CD4-positive, alpha-beta T cell treated with Interleukin-6 at 100 ng/mL for 8 hours (primary cell): ENCODE measurements at places on chromosomes 7 and 10.

GRCh38 chr7:55409482-55410225, 44.5 kb downstream of the LANCL2 start:
- no peak for DNase-seq

DNA sequence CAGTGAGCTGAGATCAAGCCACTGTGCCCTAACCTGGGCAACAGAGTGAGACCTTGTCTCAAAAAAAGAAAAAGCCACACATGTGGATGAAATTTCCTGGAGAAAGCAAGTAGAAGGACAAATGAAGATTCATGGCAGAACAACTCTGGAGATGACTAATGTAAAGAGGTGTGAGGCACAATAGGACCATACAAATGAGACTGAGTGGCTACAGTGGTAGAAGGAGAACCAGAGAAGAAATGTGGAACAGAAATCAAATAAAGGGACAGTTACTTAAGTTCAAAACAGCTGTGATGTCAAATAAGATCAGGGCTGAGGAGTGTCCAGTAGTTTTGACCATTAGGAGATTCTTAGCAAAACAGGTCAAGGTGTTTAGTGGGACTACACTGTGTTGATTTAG, 130.9 kb upstream of the CDK6 start:
- no peak for DNase-seq

DNA sequence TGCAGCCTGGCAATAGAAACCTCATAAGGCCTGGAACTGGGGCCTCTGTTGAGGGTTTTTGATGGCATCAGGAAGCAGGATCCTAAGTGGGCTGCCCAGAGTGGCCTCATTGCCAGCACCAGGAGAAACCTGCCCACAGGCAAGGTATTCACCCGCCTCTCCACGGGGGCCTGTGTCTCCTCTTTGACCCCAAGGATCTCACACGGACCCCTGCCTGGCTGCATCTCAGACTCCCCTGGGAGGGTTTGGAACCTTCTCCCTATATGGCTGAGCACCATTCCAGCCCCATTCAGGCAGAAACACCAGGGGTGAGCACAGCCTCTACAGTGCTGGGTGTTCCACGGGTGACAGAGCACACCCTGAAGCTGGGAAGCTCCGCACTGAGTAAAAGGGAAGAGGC, 14.6 kb upstream of the C10orf71 start:
- no peak for DNase-seq

DNA sequence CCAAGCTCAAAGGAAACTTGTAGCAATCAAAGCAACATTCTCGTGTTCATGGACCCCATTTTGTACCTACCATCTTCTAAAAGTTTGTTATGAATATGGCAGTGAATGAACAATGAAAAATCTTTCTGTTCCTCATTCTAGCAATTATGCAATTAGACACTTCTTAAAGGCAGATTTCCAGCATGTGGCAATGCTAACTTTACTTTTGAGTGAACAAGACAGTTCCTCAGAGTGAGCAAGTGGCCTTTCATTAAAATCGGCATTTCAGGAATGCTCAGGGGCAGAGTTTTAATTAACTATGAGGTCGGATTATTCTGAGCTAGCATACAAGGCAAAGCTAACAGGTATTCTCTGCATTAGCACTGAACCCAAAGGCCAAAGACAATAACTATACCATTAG, 48.4 kb upstream of the NFE2L3 start:
- no peak for DNase-seq

DNA sequence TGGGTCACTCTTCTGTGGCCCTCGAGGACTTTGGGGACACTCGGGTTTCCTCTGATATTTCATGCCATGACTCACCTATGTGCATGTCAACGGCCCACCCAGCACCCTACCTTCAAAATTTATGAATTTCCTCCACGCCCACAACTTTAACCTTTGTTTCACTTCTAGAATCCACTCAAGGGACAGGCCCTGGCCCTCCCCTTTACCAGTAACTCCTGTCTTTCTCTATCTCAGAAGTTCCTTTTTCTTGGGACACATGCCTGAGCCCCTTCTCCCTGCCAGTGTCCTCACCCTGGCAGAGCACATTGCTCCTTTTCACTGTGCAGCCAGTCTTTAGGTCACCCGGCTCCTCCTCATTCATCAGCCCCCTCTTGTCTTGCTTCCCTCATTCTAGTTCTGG, 282.5 kb upstream of the KLF6 start:
- DNase-seq = no peak

DNA sequence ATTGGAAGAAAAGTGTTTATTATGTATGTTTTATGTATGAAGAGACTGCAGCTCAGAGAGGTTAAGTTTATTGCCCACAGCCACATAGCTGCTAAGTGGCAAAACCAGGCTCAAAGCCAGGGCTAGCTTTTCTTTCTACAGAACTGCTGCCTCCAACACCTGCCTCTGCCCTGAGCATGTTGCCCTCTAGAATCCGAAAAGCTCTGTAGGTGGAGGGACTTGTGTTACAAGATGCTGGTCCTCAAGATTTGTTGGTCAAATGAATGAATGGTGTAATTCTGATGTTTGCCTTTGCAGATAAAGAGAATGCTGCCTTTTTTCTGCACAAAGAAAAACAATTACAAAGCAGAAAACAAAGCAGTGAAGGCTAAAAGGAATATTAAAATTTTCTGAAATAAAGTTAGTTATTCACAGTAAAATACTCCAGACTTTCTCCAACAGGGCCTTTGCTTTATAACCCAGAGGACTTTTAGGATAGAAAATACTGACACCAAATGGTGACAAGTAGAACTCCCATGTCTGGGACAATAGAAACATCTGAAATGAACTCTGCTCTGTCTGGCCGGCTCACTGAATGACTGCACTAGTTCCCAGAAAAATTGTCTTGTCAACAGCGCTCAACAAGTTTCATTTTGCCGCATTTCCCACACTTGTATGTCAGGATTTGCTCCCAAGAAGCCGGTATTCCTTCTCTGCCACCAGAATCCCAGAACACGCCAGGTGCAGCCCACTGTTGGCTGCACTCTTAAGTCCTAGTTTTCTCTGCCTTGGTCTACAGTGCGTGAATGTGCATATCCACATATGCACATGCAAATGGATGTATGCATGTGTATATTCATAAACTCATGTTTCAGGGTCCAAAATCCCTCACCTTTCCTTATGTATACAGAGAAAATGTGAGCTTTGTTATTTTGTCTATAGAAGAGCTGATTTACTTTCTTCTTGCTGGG, 11.0 kb upstream of the DNTT start:
- DNase-seq = peak; percentile 23

DNA sequence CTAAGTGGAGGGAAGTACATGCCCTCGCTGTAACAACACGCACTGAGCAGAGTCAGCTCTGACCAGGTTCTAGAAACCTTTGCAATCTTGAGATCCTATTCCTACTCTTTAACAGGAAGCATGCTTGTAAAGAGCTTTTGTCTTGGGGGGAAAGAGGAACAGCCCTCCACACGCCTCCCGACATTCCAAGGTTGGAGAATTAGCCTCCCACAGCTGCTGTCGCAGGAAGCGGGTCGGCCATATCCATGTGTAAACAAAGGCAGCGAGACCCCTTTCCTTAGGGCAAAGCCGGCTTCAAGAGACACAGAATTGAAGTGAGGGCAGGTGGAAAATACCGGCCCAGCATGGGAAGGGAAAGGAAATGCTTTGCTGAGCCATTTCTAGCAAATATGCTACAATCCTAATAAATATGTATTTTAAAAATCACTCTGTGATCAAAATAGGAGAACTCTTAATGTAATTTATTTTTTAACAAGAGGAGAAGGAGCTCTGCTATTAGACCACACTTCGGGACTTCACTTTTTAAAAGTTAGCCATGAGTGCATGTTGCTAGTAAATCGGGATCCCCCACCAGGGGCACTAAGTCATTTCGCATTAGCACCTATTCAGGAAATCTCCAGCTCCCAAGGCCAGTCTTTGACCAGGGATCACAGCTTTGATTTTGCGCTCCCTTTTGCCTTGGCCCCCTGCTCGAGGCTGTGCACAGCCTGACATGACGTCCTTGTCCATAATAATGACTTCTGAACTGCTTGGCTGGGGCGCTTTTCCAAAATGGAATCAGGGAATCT, 55.9 kb downstream of the FAM204A start:
- no peak for DNase-seq

DNA sequence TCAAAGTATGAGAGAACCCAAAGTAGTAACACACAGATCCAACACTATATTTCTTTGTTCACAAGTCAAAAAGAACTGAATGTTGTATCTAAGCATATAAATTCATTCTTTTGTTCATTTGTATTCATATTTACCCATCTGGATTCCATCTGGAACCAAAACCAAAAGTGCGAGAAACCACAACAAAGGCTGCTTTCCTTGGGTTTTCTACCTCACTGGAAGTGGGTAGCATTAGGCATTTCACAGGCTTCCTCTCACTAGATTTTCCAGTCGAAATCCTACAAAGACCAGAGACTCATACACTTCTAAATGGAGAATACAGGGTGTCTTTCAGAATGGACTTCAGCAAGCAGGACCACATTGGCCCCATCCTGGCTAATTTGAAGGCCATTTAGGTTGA, 109.8 kb upstream of the WNT16 start:
- no peak for DNase-seq

DNA sequence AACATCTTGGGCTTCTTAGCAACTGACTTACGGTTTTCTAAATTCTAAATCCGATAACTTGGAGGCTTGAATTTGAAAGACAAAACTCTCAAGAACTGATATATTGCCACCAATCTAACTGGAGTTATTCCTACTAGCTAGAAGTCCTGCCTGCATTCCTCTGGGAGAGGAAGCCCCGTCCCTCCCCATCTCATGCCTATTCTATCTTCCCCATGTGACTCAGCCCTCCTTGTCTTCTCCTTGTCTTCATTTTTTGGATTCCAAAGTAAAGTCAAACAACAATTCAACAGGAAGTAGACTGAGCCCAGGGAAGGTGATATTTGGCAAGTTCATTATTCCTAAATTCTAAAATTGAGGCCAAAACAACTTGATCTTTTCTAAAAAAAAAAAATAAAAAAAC, 587.7 kb downstream of the KCNMA1 start:
- no peak for DNase-seq

GRCh38 chr10:90130321-90131086, 429.1 kb downstream of the KIF20B start:
- no peak for DNase-seq

GRCh38 chr10:23368816-23369640, 24.4 kb upstream of the C10orf67 start:
- DNase-seq = peak; percentile 50

GRCh38 chr7:18901982-18902421, 215.4 kb downstream of the TWIST1 start:
- no peak for DNase-seq

GRCh38 chr10:85003083-85003482, 674.7 kb downstream of the CCSER2 start:
- no peak for DNase-seq

DNA sequence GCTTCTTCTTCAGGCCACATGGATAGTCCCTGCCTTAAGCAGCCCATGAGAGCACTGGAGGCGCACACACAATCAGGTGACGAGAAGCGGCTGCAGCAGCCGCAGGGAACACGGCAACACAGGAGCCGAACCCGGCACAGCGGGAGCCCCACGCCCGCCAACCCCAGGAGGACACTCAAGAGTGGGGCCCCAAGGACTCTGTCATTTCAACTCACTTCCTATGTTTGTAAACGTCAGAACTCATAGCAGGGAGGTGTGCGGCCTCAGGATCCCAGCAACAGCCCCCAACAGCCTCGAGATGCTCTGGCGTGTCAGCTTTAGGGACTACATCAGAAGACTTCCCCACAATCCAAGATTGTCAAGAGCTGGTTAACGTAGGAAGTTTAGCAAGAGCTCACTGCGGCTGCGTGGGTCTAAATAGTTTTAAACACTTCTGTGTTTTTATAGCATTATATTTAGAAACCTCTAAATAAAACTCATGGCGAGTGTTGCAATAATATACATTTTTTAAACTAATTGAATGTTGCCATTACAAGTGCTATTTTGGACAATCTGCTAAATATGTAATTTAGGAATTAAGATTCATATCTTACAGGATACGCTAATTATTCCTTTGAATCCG, 123.4 kb downstream of the MAD1L1 start:
- DNase-seq = no peak

- no peak for DNase-seq
Observed at GRCh38 chr10:3624367-3624766, 160.6 kb downstream of the KLF6 start.

- peak; percentile 45 for DNase-seq
Observed at GRCh38 chr10:124732931-124733570, 11.1 kb downstream of the FAM53B start.

- no peak for DNase-seq
Observed at GRCh38 chr10:7085147-7085912, 325.5 kb downstream of the SFMBT2 start.

GRCh38 chr7:69365651-69366192, 232.6 kb upstream of the AUTS2 start:
- DNase-seq = no peak

GRCh38 chr10:71152043-71152442, 60.3 kb upstream of the UNC5B start:
- no peak for DNase-seq

- no peak for DNase-seq
Observed at GRCh38 chr10:74928742-74929191, 102.4 kb downstream of the KAT6B start.

- no peak for DNase-seq
Observed at GRCh38 chr7:130324306-130324943, 20.2 kb upstream of the CPA5 start.

- DNase-seq = no peak
Observed at GRCh38 chr10:1290071-1290471, 233.9 kb downstream of the WDR37 start.

GRCh38 chr7:25663877-25664276, 435.6 kb upstream of the NPVF start:
- no peak for DNase-seq

DNA sequence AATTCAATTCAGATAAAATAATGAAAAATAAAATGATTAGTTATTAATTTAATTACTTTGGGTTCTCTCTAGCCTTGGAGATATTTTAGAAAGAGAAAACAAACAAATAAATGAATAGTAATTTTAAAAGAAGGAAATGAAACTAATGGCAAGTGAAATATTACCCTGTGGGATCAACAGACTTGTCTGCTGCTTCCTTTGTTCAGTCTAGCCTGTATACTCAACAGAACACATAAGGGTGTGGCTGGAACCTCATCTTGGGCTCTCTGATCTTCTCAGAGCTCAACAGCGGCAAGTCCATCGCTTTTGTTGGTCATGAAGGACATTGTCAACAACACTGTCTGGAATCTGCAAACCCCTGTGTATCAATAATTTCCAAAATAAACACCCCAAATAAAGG, 904.9 kb downstream of the IPMK start:
- DNase-seq = no peak

DNA sequence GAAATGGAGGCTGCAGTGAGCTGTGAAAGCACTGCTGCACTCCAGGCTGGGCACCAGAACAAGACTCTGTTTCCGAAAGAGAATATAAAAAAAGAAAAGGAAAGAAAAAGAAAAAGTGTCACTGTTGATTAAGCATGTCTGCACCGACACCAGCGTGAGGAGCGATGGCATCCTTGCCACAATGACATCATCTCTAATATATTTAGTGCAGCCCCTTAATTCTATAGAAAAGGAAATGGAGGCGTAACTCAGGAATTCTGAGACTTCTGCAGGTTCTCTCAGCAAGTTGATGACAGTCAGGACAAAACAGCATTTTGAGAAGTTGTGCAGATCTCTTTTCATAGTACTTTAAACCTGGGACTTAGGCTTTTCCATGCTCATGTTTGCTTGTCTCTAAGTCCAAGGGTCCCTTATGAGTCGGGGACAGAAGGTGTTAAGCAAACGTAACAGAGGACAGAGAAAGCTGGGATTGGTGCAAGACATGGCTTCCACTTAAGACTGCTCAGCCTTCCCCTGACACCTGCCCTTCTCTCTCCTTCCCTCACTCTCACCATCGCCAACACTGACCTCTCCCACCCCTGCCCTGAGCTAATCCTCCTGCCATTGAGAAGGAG, 16.9 kb upstream of the ANKRD1 start:
- no peak for DNase-seq
